Activated effector memory CD4-positive, alpha-beta T cell treated with anti-CD3 and anti-CD28 coated beads, Interleukin-2, amount 50 U/mL, for 16 hours (primary cell): ENCODE measurements at places on chromosomes 13 and 19.

DNA sequence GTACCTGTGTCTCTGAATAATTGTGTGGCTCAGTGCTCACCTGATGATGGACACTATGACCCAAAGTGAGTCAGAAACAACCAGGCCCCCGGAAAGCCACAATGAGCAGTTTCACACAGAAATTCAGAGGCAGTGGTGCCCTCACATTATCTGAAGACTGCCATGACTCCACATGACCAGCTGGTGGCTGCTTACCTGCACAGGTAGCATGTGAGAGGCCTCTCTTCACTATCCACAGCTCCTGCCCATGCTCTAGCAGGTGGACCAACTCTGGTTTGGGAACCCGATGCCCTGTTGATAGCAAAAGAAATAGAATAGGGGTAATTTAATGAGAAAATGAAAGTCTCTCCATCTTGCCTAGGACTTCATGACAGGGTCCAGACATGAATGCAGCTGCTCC is 7.2 kb downstream of the ZNF550 start:
- DNase-seq = no peak

GRCh38 chr13:59982631-59983382 is 180.9 kb downstream of the DIAPH3 start:
- no peak for DNase-seq

- DNase-seq = no peak
Measured at GRCh38 chr19:21584537-21584936, 79.1 kb downstream of the ZNF429 start.

- no peak for DNase-seq
Measured at GRCh38 chr19:40387155-40387554, 2.8 kb downstream of the HIPK4 start.

DNA sequence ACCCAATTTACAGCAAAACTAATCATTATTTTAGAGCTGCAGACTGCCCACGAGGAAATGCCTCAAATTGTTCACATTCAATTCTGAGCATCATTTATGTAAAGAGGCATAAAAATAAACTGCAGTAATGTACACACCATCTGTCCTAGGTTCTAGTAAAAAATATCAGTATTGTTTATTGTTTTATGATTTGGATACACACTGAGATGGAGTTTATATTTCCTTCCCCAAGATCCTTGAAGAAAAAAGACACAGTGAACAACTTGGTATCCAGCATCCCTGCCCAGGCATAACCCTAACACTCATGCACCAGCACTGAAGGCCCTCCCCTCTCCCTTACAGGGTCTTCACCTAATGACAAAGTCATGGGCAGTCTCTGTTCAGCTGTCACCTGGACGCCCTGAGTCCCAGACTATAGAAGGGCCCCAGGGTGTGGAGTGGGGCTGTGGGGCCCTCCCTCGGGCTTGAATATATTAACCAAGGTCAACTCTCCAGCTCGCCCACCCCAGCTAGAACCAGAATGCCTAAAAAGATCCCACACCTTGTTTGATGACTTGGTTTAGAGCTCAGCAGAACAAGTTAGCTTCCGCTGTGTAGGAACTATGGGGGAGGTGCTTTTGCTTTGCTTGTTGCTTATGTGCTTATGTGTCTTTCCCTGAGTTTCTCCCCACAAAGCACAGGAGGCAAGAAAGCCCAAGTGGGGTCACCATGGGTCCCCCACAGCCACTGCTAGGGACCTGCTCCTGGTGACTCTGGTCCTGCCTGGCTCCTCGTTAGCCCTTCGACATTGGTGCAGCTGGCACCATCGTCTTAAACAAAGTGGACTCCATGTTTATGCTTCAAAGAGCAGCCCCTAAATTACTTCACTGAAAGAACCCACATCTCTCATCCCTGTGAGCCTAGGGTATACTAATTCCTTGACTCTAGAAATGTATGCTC is 111.1 kb downstream of the COL4A1 start:
- no peak for DNase-seq

DNA sequence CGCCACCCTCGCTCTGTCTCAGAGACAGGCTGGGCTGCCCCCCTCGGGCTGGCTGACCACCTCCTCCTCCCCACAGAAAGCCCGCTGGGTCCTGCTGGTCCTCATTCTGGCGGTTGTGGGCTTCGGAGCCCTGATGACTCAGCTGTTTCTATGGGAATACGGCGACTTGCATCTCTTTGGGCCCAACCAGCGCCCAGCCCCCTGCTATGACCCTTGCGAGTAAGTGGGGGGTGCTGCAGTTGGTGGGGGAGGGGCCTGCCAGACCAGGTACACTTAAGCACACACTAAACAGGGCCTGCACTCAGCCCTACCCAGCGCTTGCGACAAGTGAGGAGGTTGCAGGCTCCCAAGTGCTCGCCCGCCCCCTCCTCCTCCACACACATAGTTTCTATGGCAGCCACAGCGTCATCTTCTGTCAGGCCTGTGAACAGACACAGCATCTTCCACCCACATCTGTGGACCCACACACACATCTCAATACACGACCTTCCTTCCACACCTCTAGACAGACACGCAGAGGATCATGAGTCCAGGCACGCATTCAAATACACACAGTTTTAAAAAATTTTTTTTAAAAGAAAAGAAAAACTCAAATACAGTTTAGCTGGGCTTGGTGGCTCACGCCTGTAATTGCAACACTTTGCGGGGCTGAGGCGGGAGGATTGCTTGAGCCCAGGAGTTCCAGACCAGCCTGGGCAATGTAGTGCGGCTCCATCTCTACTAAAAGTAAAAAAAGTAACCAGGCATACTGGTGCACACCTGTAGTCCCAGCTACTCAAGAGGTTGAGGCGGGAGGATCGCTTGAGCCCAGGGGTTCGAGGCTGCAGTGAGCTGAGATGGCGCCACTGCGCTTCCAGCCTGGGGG is 18.4 kb downstream of the PLD3 start:
- no peak for DNase-seq

DNA sequence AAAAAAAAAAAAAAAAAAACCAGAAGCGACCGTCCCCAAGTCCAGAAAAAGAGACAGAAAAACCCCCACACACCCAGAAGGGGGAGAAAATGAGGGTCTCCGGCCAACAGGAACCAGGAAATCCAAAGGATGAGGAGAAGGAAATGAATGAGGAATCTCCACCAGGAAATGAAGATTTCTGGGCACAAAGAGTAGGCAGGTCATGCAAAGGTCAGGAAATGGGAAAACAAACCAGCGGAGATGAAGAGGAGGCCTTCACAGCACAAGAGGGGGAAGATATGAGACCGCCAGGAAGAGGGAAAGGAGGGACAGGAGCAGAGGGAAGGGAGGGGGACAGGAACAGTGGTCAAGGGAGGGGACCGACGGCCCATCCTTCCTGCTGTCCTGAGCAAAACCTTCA is 5.8 kb downstream of the TEAD2 start:
- no peak for DNase-seq

- DNase-seq = no peak
Measured at GRCh38 chr19:5995606-5996005, 17.7 kb upstream of the RANBP3 start.

DNA sequence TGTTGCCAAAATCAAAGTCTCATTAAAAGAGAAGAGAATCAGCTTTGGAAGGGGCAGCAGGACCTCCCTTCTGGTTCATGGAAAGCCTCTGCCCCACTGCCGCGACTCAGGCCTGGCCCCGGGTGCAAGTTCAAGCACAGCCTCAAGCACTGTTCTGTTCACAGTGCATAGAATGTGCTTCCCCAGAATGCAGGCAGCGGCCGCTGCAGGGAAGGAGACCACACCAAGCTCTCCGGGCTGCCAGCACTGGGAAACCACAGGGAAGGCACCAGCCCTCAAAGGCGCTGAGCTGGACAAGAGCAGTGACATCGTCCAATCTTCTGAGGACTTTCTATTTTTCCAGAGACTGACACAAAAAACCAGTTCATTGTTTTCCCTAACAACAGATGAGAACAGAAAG is 55.5 kb downstream of the CRYL1 start:
- no peak for DNase-seq
